ENCODE measurements at places on chromosomes 5 and 9.

DNA sequence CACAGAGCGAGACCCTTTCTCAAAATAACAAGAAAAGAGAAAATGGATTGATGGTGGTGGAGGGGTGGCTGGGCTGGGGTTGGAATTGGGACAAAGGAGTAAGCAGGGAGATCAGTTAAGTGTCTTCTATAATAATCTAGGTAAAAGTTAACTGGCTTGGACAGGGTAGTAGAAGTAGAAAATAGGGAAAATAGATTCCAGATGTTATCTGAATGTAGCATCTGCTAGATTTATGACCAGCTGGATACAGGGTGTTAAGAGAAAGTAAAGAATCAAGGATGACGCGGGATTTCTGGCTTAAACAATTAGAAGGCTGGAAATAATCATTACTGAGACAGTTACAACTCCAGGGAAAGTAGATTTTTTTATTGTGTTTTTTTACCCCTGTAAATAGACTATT is 13.0 kb downstream of the PPP6C start:
- no peak for DNase-seq

GRCh38 chr5:144236499-144236898 is 65.8 kb downstream of the KCTD16 start:
- DNase-seq: no peak

DNA sequence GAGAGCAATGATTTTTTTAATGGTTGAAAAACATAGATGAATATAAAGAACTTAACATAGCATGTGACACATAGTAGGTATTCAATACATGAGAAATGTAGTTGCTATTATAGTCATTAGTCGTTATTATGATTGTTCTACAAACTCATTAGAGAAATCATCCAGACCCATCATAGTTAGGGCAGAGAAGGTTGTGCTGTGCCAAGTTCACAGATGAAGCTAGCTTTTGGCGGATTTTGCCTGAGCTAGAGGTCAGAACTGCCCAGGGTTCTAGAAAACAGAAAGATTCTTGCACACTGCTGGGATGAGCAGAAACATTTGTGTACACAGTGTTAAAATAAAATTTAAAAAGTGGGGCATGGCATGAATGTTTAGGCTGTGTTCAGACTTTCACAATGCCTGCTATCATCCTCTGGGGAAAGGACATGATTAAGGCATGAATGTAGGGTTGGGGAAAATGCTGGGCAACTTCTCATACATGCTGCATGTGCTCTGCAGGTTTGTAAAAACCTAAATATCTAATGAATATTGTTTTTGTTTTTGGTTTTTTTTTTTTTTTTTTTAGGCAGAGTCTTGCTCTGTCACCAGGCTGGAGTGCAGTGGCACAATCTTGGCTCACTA is 33.3 kb upstream of the RAD23B start:
- DNase-seq: no peak

DNA sequence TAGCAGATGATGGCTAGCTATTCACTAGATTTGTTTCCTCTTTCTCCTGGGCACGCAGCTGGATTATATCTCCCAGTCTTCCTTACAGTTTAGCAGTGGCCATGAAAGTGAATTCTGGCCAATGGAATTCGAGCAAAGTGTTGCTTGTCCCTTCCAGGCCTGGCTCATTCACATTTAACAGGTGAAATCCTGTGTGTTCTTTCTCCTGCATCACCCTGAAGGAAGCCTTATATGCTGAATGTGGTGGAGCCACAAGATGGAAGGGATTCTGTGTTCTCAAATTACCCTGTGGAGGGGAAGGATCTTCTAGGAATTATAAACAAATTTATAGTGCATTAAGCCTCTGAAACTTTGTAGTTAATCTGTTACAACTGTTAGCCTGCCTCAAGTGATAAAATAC is 8.2 kb upstream of the ELOVL7 start:
- no peak for DNase-seq

- no peak for DNase-seq
Observed at GRCh38 chr5:69288069-69288468, 44.5 kb downstream of the CCDC125 start.

All from right kidney (tissue), 9 donors.